ENCODE measurements at places on chromosomes 2 and 18. TPM values are rescaled to one million over a fixed set of nuclear protein-coding genes. Genes with fewer than 3 reads are reported as not detected.

The FKBP1B gene
- total RNA-seq, result 12.6 TPM

The ABCG8 gene
- not detected for total RNA-seq

The SLC9A4 gene
- not detected for total RNA-seq

The UPP2 gene
- total RNA-seq, result not detected

Data from osteocyte (in vitro differentiated cells).